ENCODE measurements at places on chromosomes 11 and 22.

- DNase-seq = no peak
These were observed 187.8 kb downstream of the CHST1 start for GRCh38 chr11:45477588-45477987.

- DNase-seq = no peak
These were observed 24.4 kb downstream of the ARHGAP8 start for GRCh38 chr22:44776605-44777363.

GRCh38 chr22:30336752-30337460 is 10.2 kb upstream of the TBC1D10A start:
- no peak for DNase-seq

GRCh38 chr11:45323601-45324249 is 37.6 kb upstream of the SYT13 start:
- no peak for DNase-seq

GRCh38 chr11:47225552-47226400 is 11.0 kb downstream of the DDB2 start:
- DNase-seq = no peak

- DNase-seq = no peak
These were observed 47.3 kb downstream of the PPFIA1 start for GRCh38 chr11:70317581-70318305.

- DNase-seq = no peak
These were observed 5.5 kb downstream of the FGF19 start for GRCh38 chr11:69698362-69698761.

- no peak for DNase-seq
These were observed 172.5 kb upstream of the TMEM45B start for GRCh38 chr11:129643031-129643721.

DNA sequence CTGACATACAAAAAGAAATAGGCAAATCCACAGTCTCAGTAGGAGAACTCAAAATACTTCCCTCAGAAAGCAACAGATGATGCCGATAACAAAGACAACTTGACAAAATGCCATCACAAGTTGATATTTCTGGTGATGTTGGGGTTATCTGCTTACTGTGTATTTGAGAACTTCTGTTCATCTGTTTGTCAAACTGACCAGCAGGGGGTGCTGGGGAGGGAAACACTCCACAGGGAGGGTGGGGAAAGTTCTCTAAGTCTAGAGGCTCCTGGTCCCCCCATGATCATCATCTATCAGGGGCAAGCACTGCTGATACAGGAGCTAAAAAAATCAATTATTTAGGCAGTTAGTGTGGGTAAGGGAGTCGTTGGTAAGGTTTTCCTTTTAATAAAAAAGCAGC is 19.2 kb downstream of the GLYATL1 start:
- peak; percentile 6 for DNase-seq

DNA sequence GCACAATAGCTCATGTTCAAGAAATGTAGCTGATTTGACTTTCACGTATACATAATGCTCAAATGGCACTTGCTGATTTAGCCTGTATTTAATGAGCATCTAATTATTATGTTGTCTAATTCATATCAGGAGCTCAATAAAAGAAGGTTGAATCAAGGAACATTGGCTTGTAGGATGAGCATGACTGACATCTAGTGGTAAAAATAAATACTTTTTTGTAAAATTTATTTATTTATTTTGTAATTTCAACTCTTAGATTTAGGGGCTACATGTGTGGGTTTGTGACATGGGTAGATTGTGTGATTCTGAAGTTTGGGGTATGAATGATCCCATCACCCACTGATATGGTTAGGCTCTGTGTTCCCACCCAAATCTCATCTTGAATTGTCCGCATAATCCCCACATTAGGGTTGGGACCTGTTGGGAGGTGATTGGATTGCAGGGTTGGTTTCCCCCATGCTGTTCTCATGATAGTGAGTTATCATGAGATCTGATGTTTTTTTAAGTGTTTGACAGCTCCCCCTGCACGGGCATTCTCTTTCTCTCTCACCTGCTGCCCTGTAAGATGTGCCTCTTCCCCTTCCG is 1.7 kb upstream of the OR52E5 start:
- no peak for DNase-seq

GRCh38 chr11:44573333-44573732 is 7.9 kb downstream of the CD82 start:
- no peak for DNase-seq

DNA sequence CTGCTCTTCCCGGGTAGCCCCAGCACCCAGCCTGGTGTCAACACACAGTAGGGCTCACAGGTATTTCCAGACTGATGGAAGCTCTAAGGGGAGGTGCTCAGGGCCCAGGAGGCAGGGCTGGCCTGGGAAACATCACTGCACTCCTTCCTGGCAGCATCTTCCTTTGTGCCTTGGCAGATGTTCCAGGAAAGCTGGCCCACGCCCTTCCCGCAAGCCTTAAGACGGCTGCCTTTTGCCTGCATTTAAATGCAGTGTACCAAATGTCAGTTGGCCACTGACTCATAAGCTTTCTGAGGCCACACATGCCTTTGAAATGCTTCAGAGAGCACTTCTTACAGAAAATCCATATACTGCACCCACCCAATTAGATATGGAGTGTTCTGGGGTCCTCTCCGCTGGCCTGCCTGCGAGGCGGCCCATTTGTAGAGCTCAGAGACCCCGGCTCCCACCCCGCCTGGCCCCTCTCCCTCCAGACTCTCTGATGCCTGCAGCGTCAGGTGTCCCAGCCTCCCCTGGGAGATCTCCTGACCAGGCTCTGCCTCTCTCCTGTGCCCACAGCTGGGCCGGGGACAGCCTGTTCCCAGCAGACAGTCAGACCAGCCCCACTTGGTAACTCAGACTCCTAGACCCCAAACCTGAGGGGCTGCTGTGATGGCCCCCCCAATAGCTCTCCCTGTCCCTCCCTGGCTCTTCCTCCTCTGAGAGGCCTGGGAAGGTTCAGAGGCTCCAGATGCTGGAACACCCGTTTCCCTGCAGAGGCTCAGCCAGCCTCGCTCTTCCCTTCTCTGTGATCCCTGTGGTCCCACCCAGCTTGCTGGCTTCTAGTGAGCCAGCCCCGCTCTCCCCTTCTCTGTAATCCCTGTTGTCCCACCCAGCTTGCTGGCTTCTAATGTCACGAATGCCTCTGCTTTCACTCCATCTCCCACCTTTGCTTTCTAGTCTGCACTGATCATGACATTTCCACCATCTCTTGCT is 47.6 kb upstream of the THY1 start:
- no peak for DNase-seq

GRCh38 chr11:67584205-67584880 is 731 bp downstream of the GSTP1 start:
- DNase-seq = no peak

DNA sequence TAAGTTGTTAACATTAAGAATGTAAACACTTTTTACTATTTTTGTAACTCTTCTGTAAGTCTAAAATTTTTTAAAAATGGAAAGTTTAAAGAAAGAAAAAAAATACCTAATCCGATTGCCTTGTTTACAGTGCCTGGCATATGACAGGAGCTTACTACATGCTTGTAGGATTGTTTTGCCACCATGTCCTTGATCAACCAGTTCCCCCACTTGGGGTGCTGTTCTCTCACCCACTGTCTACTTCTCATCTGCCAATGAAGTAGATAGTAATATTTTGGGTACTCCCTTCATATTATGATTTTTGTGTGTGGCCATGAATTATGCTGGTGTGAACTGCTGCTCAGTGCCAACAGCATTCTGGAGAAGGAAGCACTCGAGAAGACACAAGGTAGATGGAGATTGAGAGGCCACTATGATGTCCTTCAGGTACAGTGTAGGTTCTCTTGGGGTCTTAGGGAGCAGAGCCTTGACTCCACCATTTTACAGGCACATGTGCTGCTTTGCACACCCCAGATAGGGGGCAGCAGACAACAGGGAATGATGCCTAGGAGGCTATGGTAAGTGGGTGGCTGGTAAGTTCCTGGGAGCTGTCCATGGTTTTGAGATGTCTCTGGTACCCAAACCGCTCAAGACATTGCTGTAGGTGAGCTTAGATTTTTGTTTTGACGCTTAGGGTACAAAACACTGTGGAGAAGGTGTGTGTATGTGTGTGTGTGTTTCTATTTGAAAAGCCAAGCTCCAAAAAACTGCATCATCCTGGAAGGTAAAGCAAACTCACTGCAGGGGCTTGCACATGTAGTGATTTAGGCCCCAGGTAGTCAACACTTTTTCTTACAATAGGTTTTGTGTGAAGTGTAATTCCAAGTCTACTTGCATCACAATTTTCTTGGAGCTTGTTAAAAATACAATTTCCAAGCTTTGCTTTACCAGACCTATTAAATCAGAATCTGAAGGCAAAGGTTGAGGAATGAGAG is 494.5 kb upstream of the LARGE1 start:
- DNase-seq = no peak

- DNase-seq = no peak
These were observed 151.6 kb downstream of the FAT3 start for GRCh38 chr11:92376146-92376599.

DNA sequence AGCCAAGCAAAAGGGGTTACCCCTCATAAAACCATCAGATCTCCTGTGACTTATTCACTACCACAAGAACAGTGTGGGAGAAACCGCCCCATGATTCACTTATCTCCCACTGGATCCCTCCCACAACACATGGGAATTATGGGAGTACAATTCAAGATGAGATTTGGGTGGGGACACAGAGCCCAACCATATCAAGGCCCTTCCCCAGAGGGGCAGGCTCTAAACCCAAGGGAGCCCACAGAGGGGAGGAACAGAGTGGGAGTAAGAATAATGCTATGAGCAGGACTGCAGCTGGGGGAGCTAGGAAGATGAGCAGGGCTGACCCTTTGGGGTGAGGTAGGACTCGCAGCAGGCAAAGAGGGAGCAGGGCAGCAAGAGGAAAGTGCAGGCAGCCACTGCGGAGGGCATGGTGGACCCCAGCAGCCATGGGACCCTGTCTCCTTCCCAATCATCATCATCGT is 59.3 kb downstream of the CD82 start:
- DNase-seq = no peak

DNA sequence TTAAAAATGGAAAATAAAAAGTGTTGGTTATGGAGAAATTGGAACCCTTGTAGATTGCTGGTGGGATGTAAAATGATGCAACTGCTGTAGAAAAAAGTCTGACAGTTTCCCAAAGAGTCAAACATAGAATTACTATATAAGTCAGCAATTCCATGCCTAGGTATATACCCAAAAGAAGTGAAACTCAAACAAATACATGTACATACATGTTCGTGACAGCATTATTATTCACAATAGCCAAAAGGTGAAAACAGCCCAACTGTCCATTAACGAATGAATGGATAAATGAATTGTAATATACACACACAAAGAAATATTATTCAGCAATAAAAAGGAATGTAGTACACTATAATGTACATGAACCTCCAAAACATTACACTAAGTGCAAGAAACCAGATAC is 116.0 kb downstream of the TTC28 start:
- no peak for DNase-seq

- no peak for DNase-seq
These were observed 10.4 kb downstream of the OR52K2 start for GRCh38 chr11:4459500-4459899.

DNA sequence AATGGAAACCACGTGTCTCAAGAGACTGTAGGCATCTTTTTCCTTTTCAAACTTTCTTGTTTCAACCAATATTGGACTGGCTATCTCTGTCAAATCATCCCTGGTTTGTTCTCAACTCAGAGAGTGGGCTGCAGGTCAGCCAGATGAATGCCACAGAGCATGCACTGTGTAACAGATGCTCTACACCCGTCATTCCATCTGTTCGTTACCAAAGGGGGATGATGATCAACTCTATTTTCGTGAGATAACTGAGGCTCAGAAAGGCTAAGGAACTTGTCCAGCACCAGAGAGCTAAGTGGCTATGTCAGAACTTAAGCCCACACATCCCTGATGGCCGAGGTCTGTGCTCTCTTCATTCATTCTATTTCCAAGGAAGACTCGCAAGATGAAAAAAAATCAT is 42.1 kb downstream of the SLC1A2 start:
- DNase-seq = no peak

- no peak for DNase-seq
These were observed 77.1 kb downstream of the DHCR7 start for GRCh38 chr11:71370895-71371673.

- DNase-seq = no peak
These were observed 688.7 kb downstream of the ETS1 start for GRCh38 chr11:127898422-127899365.

GRCh38 chr22:25749420-25750169 is 7.6 kb downstream of the MYO18B start:
- DNase-seq = no peak

DNA sequence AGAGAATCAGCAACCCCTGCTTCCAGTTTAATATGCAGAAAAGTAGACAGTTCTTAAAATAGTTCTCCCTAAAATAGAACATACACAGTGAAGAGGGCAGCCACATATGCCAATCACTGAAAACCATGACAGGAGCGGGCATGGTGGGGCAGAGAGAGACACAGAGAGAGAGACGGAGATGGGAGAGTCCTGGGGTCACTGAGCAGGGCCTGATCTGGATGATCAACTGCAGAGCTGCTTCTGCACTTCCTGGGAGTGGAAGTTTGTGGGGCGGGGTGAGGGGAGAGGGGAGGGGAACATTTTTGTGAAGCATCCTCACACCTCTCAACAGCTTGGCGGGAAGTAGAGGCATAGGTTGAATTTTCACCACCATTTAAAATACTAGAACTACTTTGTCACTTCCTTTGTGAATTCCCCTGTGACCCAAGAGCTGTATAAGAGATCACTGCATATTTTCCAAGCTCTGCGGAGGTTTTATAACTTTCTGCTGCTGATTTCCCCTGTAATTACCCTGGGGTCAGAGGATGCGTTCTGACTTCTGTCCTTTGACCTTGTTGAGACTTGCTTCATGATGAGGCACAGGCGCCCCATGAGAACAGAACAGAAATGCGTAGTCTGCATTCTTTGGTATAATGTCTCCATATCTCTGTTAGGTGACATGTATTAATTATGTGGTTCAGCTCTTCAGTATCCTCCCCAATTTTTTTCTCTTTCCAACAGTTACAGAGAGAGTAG is 419.4 kb downstream of the BRD1 start:
- no peak for DNase-seq

DNA sequence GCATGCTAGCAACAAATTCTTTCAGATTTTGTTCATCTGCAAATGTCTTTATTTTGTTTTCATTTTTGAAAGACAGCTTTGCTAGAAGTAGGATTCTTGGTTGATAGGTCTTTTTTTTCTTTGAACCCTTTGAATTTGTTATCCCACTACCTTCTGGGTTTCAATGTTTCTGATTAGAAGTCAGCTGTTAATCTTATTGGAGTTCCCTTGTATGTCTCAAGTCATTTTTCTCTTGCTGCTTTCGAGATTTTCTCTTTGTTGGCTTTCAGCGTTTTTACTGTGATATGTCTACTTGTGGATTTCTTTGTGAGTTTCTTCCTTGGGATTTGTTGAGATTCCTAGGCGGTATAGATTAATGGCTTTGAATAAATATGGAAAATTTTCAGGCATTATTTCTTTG is 27.2 kb upstream of the MS4A8 start:
- DNase-seq = no peak

DNA sequence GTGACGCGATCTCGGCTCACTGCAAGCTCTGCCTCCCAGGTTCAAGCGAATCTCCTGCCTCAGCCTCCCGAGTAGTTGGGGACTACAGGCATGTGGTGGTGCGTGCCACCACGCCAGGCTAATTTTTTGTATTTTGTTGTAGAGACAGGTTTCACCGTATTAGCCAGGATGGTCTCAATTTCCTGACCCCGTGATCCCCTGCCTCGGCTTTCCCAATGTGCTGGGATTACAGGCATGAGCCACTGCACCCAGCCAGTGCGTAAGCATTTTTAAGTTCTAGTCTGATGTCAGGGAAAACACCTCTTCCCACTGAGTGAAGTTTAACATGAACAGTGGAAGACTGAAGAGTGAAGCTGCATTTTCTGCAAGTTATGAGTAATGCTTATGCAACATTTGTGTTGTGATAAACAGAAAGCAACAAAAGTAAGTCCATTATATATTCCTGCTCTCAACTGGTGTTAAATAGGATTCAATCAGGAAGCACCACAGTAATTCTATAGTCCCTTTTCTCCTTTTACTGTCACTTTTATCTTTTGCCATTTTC is 1219.8 kb upstream of the RAG2 start:
- no peak for DNase-seq

All from activated gamma-delta T cell treated with anti-CD3 and anti-CD28 coated beads, Interleukin-2, amount 50 U/mL, for 16 hours (primary cell).